Activated CD4-positive, CD25-positive, alpha-beta regulatory T cell treated with anti-CD3 and anti-CD28 coated beads, Interleukin-2, amount 50 U/mL, for 16 hours (primary cell): ENCODE measurements at places on chromosomes 13 and 19.

DNA sequence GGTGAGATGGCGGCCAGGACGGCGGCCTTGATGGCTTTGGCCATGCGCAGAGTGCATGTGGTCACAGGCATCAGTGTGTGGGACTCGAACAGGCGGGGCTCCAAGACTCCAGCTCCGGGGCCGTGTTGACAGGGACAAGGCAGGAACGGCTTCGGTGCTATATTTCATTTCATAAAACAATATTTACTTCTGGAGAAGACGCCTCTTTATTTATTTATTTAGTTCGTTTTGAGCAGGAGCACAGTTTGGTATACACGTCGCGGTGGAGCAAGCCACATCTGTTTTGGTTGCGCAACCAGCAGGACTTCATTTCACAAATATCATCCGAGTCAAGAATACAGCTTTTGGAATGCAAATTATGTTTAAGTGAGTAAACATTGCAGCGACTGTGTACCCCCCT lies 166.7 kb upstream of the TSHZ3 start:
- DNase-seq = no peak

DNA sequence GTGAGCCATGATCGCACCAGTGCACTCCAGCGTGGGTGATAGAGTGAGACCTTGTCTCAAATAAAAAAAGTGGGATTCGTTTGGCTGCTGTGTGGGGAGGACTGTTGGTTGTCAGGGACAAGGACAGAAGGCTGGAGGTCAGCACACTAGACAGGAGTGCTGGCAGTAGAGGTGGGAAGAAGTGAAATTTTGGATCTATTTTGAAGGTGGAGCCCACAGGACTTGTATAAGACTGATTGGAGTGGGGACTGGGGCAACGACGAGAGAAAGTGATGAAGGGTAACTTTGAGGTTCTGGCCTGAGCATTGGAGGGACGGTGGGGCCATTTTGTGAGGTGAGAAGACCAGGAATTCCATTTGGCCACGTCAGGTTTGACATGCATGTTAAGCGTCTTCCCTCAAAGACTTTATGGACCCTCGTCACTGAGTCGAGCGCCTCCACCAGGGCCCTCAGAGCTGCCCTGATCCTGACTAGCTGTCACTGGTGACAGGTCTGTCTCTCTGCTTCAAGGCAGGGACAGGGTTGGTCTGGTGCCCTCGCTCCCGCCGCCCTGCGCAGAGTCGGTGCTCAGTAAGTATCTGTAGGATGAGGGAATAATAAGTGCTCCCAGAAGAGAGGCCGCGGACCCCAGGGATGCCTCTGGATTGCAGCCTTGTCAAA lies 673 bp downstream of the CTU1 start:
- DNase-seq = no peak

- DNase-seq = no peak
Observed at GRCh38 chr19:29683009-29683408, 17.7 kb downstream of the PLEKHF1 start.

DNA sequence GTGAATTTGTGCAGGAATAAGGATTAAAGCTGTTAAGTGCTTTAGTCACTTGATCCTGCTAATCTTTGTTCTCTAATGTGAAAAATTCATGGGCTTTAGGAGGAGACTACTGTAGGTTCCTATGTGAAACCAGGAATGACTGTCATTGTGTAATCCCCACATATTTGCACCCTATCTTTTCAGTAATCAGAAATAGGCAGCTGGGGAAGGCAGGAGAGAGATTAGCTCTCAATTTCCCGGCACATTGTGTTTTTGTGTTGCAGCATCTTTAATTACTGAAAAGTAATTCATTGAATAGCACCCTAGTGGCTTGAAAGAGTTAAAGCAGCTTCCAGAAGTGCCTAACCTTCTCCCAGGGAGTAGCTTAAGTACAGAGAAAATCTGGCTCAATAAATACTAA lies 282.9 kb downstream of the OLFM4 start:
- DNase-seq = no peak

DNA sequence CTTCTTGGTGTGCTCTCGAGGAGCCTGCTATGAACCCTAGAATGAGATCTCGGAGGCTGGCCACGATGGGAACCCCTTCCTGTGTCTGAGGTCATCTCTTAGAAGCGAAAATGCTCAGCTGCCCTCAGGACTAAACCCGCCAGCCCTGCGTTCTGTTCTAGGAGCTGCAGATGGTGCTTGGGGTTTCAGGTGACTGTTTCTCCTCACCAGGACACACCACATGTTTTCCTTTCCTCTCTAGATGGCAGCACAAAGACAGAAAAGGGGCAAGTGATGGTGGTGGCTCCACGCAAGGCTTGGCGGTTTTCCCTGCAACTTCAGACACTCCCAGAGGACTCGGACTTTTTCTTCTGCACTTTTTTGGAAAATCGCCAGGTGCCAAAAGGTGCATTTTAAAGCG lies 60.1 kb downstream of the RNASEH2B start:
- DNase-seq = no peak

GRCh38 chr19:32908641-32909190 lies 39.1 kb upstream of the SLC7A9 start:
- DNase-seq = no peak

GRCh38 chr13:19674898-19675297 lies 41.4 kb downstream of the MPHOSPH8 start:
- no peak for DNase-seq

- no peak for DNase-seq
Observed at GRCh38 chr13:22562116-22562515, 618.7 kb upstream of the SGCG start.

- DNase-seq = no peak
Observed at GRCh38 chr19:19315444-19315843, 4.9 kb downstream of the SUGP1 start.

DNA sequence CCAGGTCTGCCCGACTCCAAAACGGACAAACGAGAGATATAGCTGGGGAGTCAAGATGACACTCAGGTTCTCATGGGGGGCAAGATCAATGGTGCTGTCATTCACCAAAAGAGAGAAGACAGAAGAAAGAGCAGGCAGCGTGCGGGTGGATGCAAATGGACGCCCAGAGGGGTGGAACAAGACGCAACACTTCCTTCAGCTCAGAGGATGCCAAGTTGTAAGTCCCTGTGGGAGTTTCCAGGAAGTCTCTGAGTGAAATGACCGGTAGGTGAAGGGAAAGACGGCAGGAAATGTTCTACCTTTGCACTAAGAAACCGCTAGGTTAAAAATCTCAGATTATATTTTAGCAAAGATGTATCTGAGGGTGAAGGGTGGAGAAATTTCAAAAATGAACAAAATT lies 26.5 kb downstream of the TUBGCP3 start:
- DNase-seq = no peak

- no peak for DNase-seq
Observed at GRCh38 chr19:21109116-21109515, 27.1 kb downstream of the ZNF714 start.

DNA sequence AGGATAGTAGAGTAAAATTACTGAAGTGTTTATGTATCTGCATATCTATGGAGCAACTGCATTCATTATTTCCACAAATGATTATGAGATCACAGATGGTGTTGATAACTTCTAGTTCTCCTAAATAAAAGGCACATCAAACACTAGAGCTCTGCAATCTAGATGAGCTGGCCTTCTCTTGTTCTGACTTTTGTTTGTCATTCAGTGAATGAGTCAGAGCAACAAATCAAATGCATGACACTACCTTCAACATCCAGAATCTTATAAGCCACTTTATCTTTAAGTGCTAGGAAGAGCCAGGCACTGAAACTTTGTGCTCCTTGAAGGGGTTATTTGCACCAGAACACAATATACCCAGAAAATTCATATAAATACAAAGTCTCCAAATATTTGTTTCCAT lies 456.0 kb downstream of the PCDH17 start:
- no peak for DNase-seq

DNA sequence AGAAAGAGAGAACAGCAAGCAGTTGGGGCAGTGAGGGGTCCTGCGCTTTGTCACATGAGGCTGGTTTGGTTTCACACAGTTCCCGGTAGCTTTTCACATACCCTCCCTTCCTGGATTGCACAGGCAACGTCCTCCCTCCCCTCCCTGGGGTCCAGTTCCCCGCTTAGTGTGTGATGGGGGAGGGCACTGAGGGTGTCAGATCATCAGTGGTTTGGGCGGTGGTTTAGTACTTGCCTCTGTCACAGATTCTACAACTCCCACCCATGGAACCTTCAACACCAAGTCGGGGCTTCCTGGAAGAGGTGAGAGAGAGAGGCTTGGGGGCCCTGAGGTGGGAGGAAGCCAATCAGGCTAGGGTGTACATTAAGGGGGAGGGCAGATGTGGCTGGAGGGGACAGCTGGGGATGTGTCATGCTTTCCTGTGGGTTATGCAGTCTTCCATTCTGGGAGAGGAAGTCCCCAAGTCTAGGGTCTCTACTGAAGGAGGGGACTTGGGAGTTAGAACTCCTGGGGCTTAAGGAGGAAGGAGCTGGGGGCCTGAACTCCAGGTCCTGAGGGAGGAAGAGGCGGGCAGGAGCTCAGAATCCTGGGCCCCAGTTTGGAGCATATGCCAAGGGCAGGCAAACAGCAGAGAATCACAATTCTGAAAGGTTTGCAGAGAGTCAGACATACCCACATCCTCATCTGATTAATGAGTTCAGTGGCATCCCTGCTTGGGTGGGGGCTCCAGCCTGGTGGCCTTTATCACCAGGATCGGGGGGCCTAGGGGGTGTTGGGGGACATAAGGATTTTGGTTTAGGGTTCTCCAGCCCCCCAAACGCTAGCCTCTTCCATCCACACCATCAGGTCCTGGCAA lies at the start of gene NKG7:
TSS of gene NKG7 (minus strand) at position 6 of the 856 bp plus-strand sequence. CDS start 119 bp downstream, outside the sequence.
- DNase-seq = no peak

DNA sequence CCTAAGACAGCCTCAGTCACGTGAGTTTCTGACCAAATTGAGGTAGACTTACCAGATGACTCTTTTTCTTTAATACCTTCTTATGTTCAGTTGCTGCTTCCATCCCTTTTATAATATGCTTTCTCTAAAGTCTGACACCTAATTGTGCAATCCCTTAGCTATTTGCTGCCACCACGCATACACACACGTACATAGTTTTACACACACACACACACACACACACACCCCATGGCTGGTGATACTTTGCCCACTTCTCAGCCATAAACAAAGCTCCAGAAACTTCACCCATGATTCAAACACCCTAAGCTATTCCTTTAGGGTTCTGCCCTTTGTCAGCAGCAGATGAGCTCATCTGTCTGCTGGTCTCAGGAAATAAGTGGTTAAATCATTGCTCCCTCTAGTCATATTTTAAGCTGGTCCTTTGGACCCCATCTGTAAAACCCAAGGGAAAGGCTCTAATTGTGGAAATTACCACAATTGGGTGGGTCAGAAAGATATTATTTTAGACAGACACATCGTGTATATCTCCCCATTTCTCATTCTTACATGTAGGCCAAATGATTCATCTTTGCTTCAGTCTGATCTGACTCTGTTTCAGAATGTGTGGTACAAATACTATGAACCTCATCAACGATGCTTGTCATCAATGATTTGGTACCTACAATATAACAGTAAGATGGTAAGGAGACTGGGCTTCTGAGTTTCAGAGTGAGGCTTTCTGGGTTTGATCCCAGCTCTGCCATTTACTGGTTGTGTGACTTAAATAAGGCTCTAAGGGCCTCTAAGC lies 69.2 kb downstream of the NALCN start:
- DNase-seq = no peak

GRCh38 chr19:11973019-11973810 lies 8.4 kb downstream of the ZNF763 start:
- DNase-seq = no peak

DNA sequence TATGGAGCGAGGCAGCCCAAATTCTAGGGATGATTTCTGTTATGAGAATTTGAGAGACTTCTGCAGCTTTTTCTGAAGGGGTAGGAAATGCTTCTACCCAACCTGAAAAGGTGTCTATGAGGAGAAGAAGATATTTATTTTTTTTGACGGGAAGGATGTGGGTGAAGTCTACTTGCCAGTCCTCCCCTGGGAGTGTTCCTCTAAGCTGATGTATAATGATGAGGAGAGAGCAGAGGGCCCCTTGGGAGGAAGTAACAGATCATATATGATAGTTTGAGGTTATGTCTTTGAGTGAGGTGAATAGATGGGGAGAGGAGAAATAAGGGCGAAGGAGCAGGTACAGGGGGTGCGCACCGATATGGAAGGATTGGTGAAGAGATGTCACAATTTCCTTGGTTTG lies 910.6 kb upstream of the SLITRK5 start:
- no peak for DNase-seq

DNA sequence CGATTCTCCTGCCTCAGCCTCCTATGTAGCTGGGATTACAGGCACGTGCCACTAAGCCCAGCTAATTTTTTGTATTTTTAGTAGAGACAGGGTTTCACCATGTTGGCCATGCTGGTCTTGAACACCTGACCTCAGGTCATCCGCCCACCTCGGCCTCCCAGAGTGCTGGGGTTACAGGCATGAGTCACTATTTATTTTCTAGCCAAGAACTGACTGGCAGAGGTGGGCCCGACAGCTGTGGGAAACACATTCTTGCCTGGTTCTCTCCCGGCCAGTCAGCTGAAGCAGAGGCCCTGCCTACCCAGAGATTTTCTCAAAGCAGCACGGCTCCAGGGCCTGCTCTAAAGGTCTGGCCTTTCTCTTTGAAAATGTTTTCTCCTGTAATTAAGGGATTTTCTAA lies 108.0 kb downstream of the KCTD15 start:
- no peak for DNase-seq

DNA sequence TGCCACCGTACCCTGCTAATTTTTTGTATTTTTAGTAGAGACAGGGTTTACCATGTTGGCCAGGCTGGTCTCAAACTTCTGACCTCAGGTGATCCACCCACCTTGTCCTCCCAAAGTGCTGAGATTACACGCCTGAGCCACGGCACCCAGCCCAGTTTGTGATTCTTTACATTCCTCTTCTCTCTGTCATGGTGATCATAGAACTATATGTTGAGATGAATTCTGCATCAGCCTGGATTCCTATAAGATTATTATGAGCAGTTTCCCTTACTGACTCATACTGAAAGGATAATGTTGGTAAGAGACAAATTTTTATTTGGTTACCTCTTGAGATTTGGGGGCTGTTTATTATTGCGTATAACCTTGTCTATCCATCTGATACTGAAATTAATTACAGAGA lies 121.5 kb upstream of the CSNK1A1L start:
- no peak for DNase-seq

- DNase-seq = peak; percentile 24
Observed at GRCh38 chr19:49019242-49019932, 2.5 kb upstream of the LHB start.

DNA sequence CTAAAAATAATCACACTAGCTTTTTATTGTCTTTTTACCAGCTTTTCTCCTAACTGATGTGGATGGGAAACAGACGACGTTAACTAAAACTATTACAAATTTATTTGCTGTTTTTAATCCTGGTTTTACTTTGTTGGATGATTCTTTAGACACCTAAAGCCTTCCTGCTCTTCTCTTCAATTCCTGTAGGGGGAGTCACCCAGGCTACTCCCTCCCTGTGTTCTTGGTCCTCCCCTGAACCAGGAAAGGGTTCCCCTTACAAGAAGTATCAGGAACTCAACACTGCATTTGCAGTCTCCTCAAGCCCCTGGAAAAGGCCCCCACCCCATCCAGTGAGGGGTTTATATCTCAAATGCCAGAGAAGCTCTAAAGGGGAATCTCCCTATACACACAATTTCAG lies 206.1 kb downstream of the SUCLA2 start:
- DNase-seq = no peak
